H4 (cell line): ENCODE measurements at places on chromosomes 16 and 17.

DNA sequence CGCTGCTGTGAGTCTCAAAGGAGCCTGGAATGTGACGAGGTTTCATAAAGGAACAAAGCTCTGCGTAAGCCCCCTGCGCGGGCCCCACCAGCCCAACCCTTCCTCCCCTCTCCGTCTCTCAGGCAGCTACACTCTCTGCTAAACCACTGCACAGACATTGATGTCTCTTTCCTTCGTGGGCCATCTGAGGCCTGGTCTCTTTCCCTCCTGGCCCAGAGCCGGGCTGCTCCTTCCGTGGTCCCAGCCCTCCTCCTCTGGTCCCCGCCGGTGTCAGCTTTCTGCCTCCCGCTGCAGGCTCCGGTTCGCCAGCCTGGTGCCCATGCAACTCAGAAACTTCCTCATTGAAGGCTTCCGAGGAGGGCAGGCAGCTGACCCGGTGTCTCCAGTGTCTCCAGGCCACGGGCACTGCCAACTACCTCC lies 7.4 kb downstream of the SCARF1 start:
- DNase-seq: no peak

GRCh38 chr17:33895491-33895890 lies 359.6 kb upstream of the CCL2 start:
- no peak for DNase-seq

DNA sequence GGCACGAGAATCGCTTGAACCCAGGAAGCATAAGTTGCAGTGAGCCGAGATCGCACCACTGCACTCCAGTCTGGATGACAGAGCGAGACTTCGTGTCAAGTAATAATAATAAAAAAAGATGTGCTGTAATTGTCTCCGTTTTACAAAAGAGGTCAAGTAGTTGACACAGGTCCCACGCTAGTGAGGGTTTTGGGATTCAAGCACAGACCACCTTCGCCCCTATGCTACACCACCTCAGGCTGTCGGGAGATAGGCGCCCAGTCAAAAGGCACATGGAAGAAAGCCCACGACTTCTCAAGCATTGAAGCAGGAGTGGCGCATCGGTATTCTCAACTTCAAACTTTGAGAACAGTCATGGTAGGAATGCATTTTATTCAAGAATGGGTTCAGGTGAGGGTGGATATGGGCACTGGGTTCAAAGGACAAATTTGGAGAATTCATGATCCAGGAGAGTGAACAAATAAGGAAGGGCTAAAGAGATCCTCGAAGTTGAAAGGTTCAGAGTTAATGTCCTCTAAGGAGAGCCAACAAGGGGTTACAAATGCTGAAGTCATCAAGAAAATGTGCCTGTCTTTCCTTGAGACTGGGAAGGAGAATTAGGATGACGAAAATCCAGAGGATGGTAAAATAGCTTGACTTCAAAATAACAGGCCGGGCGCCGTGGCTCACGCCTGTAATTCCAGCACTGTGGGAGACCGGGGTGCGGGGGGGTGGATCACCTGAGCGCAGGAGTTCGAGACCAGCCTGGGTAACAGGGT lies 1.4 kb upstream of the AMZ2 start:
- no peak for DNase-seq

DNA sequence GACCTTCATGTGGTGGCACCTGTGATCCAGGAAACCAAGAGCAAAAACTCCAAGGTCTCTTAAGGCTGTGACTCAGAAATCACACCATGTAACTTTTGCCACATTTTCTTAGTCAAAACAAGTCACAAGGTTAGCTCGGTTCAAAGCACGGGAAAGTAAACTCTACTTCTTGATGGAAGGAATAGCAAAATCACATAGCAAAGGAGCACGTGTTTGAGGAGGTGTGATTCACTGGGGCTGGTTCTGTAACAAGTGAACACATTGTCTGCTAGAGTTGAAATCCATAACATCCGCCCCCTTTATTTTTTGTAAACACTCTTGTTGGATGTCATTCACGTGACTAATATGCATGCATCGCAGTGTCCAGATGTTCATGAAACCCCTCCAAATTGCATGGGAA lies 415.0 kb upstream of the MAF start:
- peak; percentile 25 for DNase-seq

- DNase-seq: peak; percentile 68
Measured at GRCh38 chr17:61833536-61834193, 29.7 kb downstream of the BRIP1 start.

GRCh38 chr16:13056607-13057006 lies 155.2 kb downstream of the SHISA9 start:
- no peak for DNase-seq

GRCh38 chr16:69406780-69407331 lies 17.6 kb upstream of the CYB5B start:
- peak; percentile 45 for DNase-seq

GRCh38 chr17:13096291-13096690 lies 78.5 kb upstream of the ELAC2 start:
- DNase-seq: no peak

DNA sequence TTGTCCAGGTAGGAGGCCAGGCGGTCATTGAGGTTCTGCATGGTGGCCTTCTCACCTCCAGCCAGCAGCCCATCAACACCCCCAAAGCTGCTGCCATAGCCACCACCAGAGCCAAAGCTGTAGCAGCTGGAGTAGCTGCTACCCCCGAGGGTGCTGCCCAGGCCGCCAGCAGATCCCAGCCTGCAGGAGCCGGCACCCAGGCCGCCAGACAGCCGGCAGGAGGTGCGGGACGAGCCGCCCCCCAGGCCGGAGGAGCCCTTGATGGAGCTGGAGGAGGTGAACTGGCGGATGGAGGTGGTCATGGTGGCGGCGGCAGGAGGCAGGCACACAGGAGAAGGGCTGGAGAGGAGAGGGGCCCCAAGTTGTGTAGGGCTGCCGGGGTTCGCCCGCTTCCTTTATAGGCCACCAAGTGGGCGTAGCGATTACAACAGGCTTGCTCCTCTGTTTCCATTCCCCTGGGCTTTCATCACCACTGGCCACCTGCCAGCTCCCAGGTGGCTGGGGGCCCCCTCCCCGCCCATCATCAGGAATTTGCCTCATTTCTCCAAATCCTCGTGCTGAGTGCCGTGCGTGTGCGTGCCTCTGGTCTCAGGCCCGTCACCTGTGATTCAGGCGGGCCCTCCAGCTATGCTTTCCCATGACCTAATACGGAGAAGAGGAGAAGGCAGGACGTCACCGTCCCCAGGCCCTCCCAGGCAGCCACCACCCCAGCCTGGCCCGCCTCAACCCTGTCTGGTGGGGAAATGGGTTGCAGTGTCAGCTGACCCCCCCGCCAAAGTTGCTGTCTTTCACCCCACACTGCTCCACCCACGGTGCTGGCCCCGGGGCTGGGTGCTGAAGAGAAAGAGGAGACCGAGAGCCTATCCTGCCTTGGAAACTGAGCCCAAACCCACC lies at the start of gene KRT17:
Gene KRT17 (minus strand): TSS at position 368 of the 894 bp plus-strand sequence. CDS start 66 bp downstream, at position 302.
- peak; percentile 89 for DNase-seq

DNA sequence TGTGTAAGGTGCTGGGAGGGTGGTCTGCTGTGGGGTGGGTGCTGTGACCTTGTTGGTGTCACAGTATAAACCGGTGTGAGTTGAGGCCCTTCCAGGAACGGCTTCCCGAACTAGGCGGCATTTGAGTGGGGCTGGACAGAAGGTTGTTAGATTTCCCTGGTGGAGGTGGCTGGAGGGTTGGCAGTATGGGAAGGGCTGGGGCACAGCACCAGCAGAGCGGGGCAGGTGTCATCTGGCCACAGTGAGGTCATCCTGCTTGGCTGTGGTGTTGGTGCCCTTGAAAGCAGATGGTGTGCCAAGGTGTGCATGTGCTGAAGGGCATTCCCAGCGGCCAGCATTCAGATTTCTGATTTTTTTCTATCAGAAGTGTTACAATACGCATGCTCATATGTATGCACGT lies 28.1 kb downstream of the BANP start:
- no peak for DNase-seq

- DNase-seq: no peak
Measured at GRCh38 chr17:39635614-39636176, 1.2 kb upstream of the STARD3 start.

DNA sequence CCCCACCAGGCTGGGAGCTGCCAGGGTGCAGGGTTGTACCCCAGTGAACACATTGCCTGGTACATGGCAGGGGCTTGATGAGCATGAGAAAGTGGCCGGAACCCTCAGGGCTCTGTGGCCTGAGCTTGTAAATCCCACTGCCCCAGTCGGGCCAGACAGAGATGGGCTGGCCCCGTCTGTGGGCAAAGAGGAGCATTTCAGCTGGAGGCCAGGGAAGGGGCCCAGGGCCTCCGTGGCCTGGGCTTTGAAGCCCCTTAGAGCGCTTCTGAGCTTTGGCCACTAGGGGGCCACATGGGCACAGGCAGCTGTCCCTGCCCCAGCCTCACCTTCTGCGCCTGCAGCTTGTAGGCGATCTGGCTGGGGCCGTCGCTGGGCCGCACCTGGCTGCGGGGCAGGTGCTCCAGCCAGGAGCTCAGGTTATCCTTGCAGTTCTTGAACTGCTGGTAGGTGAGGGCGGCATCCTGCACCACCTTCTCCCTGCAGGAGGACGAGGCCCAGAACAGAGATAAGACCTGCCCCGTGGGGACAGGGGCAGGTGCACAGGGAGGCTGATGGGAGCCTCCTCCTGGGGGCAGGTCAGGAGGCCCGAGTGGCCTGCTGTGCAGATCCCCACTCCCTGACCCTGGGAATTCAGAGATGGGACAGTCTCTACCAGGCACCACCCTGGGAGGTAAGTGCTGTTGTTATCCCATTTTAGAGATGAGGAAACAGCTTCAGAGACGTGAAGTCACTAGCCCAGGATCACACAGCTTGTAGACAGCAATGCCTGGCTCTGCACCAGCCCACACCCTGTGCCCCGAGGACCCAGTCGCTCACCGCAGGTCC lies 12.8 kb downstream of the EVPL start:
- peak; percentile 61 for DNase-seq

DNA sequence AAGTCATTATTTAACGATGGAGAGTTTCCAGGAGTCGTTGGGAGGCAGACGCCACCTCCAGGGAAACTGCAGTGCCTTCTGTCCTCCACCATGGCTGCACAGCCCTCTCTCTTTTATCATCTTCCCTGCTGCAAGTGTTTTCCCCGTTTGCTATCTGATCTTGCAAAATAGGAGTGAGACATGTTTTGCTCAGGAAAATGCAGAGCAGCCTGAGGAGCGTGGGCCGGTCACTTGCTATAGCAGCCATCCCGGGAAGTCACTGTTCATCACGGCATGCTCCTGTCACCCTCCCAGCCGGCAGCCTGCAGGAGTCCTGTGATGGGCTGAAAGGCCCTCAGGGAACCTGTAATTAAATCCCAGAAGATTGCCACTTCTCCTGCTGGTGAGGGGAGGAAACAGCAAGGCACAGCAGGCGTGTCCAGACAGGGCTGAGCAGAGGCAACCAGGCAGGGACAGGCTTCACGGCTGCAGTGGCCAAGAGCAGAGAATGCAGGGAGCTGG lies 143.1 kb downstream of the GSG1L start:
- DNase-seq: peak; percentile 19

GRCh38 chr17:13601776-13602551 lies at the start of gene HS3ST3A1:
Gene HS3ST3A1, minus strand, starts transcription at chr17:13601929. Its CDS starts 800 bp downstream, at chr17:13601129.
- DNase-seq: peak; percentile 80

DNA sequence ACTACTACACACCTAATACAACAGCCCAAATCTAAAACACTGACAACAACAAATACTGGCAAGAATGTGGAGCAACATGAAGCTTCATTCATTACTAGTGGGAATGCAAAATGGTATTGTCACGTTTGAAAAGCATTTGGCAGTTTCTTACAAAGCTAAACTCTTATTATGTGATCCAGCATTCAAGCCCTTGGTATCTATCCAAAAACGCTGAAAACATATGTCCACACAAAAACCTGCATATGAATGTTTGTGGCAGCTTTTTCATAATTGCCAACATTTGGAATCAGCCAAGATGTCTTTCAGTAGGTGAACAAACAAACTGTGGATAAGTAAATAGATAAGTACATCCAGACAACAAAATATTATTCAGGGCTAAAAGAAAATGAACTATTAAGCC lies 501.1 kb upstream of the KIF2B start:
- DNase-seq: no peak

GRCh38 chr17:34465789-34466188 lies 102.8 kb upstream of the CCL1 start:
- DNase-seq: no peak

GRCh38 chr17:34665819-34666763 lies 86.7 kb downstream of the TMEM132E start:
- no peak for DNase-seq

GRCh38 chr17:81049372-81049911 lies 14.5 kb downstream of the BAIAP2 start:
- no peak for DNase-seq

DNA sequence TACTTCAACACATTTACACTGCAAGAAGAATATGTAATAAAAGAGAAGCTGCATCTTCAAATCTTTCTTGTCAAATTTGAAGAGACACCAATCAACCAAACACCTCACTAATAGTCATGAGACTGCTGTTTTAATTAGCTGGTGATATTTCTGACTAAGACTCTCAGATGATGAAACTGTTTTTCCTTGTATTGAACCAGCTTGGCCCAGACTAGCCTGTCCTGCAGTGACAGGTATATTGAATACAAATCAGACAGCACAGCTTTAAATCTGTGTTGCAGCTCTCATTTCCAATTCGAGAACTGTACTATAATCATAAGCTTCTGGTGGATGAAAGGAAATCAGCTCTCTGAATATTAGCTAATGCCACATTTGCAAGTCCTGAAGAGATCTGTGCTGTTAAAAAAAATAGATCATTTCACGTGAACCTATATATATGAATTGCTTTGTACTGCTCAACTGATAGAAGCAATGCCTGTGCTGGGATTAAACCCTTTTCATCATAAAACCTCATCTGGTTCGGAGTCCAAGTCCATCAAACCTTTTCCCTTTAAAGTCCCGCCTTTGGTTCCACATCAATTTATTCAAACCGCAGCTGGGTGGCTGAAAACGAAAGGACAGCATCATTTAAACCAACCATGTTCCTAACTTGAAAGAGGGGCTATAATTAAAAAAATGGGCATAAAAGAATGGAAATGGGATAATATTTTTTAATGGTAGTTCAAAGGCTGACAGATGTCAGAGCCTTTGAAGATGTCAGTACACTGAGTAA lies 306.2 kb downstream of the CEP112 start:
- DNase-seq: no peak

- no peak for DNase-seq
Measured at GRCh38 chr17:76276069-76276431, 10.9 kb downstream of the UBALD2 start.

GRCh38 chr17:40515491-40516041 lies 14.1 kb upstream of the TNS4 start:
- DNase-seq: no peak

DNA sequence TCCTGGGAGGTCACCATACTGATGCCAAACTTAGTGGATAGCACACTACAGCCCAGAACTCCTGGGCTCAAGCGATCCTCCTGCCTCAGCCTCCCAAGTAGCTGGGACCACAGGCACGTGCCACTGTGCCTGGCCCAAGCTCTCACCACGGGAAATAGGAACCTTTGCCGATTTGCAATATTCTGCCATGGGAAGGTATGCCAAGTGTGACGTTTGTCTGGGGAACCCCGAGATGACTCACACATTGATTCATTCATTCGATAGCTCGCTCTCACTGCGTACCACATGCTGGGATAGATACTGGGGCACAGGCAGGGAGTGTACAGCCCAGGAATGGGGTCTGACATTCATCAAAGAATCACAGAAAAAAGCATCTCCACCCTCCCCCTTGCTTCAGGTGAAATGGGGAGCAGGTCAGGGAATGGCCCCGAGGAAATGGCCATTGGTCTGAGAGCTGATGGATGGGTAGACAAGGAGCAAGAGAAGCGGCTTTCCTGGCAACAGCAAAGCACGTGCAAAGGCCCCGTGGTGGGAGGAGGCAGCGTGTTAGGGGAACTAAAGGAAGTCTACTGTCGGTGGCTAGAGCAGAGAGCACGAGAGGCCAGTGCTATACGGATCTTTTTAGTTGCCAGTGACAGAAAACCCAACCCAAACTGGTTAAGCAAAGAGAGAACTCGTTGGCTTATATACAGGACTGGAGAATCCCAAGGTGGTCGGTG lies 44.1 kb downstream of the DNAH17 start:
- DNase-seq: peak; percentile 64
